Thoracic aorta (tissue), 2 donors: ENCODE measurements at places on chromosomes 12 and 14. TPM values are rescaled to one million over a fixed set of nuclear protein-coding genes. Genes with fewer than 3 reads are reported as not detected.

Gene TAC3
- total RNA-seq: not detected

Gene BATF
- total RNA-seq: 9.5 TPM

Gene SLCO1B3
- total RNA-seq: not detected

Gene KCNJ8
- 7.0 TPM for total RNA-seq

Gene AICDA
- total RNA-seq: not detected

Gene LGR5
- 7.4 TPM for total RNA-seq

Gene C12orf60
- total RNA-seq: 0.27 TPM

Gene CRIP2
- total RNA-seq: 307 TPM

Gene MIP
- not detected for total RNA-seq

Gene ISM2
- total RNA-seq: not detected

Gene ANKRD13A
- total RNA-seq: 83.7 TPM

Gene FRMD6
- 79.6 TPM for total RNA-seq

Gene DNAJC22
- total RNA-seq: 0.68 TPM

Gene TAS2R19
- 13.1 TPM for total RNA-seq

Gene LRRC10
- not detected for total RNA-seq

Gene CFAP54
- total RNA-seq: 1.1 TPM
